ENCODE measurements at places on chromosomes 3 and 15.

DNA sequence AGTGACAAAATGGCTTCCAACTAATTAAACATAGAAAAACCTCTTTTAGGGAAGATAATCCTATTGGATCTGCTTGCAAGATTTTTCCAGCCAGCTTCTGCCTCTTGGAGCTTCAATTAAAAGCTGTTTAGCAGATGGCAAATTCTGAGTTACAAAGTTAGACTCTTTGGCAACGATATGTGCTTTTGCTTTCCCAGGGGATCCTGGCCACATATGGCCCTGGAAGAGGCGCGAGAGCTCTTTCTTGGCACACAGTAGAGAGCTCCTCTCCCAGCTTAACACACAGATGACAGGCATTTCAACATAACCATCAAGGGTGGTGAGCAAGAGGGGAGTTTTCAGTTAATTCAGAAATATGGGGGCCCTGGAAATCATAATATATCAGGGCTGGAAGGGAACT, 41.6 kb upstream of the GALNT15 start:
- DNase-seq: no peak

DNA sequence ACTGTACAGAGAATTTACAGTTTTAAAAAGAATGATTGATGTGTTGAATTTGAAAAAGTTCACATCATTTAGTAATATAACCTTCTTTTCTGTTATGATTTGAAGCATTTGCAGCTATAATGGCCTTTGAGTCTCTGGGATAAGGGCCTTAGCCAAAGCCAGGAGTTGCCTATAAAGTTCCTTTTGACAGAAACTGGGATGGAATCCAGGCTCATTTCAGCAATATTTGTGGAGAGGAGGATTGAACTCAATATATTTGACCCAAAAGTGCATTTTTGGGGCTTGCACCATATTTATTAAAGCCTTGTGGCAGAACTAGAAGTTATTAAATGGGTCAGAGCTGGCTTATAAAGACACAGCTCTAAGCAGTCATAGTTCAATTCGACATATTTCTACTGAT, 348.7 kb upstream of the EPHA3 start:
- no peak for DNase-seq

GRCh38 chr3:66452303-66453011, 48.4 kb downstream of the LRIG1 start:
- no peak for DNase-seq

DNA sequence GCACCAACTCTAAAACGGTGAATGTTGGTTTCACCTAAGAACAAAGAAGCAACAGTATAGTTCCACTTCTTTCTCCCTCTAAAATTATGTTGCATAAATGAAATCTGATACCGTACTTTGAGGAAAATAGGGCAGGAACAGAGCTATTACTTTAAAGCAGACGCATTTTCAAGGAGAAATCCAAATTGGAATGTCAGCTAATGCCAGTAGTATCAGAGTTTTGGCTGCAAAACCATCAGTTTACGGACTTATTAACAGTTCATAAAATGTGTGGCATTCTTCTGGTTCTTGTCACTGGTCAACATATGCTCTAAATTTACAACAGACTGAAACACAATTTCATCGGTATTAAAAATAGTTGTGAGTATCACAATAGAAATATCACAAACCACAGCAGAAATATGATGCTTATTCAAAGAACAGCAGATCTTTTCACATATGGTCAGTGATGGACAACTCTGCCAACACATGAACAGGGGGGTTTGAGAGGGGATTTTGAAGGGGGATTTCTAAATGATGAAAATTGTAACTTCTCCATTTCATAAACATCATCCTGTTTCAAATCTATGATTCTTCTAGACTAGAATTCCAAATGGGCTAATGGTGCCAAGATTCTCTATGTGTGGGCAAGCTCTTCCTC, 38.7 kb upstream of the ROBO2 start:
- DNase-seq: no peak

- no peak for DNase-seq
Observed at GRCh38 chr3:60304112-60304511, 947.1 kb downstream of the FHIT start.

DNA sequence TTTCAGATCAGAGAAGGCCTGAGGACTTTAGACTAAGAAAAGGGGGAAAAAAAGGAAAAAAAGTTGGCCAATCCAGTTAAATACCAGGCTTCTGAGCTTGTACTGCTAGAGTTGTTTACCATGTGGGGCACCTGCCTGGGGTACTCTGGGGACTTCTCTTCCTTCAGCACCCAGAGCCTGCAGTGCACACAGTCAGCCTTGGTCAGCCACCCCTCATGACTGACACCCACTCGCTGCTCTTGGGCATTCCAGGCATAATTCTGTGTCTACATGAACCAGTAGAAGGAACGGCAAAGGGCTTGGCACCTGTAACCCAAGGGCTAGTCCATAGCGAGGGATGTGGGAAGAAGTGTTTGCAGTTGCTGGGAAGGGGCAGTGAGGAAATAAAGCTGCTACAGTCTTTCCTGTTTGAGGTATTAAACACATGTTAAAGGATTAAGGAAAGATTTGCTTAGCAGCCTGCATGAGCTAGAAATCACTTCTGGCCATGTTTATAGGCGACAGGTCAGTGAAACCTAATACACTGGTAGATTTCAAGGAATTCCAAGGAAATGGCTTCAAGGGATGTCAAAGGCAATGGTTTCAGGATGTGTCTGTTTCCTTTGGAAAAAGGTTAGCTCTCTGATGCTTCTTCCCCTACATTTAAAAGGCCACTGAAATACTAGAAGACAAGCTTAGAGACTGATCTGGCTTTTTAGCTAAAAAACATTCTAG, 232.5 kb downstream of the CHST2 start:
- DNase-seq: no peak

DNA sequence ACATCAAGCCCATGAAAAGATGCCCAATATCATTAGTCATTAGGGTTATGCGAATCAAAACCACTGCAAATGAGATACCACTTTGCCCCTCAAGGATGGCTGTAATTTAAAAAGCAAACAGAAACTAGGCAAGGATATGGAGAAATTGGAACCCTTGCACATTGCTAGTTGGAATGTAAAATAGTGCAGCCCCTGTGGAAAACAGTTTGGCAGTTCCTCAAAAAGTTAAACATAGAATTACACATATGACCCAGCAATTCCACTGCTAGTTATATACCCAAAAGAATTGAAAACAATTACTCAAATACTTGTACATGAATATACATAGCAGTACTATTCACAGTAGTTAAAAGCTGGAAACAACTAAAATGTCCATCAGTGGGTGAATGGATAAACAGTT, 186.8 kb upstream of the CGNL1 start:
- DNase-seq: no peak

- DNase-seq: no peak
Observed at GRCh38 chr3:166526881-166527280, 689.7 kb upstream of the BCHE start.

DNA sequence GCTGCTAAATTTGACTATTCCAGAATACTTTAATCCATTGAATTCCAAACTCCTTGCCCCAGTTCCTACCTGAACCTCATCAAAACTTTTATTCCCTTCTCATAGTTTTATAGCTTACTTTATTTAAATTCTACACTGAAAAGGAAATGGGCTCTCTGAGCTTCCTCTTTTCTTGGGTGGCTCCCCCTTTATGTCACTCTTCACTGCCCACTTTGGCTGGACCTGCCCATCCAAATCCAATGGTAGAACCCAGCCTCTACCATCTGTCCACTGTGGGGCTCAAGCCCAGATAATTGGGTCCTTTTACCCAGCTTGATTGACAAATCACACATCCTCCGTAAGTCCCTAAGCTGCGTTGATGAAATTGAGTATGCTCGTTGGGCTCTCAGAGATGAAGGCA, 216.5 kb downstream of the BBX start:
- DNase-seq: no peak

- no peak for DNase-seq
Observed at GRCh38 chr15:25431836-25432561, 6.8 kb downstream of the UBE3A start.

- no peak for DNase-seq
Observed at GRCh38 chr3:63912768-63913588, 795 bp upstream of the SCAANT1 start.

GRCh38 chr15:74696808-74697207, 984 bp upstream of the EDC3 start:
- no peak for DNase-seq

DNA sequence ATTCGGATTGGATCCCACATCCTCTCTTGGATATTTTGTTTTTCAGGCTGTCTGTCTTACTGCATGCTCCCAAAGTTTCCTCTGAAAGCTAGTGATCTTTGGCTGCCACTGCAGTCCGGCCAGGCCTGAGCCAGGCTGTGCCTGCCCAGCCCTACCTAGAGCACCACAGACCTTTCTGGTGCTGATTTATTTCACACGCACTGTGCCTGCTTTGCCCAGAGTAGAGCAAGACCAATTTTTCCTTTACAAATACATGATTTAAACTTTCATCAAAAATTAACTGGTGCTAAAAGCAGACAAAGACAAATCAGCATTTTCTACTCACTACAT, 28.0 kb upstream of the NDUFB4 start:
- DNase-seq: no peak

- no peak for DNase-seq
Observed at GRCh38 chr3:135982922-135983581, 17.5 kb downstream of the PPP2R3A start.

DNA sequence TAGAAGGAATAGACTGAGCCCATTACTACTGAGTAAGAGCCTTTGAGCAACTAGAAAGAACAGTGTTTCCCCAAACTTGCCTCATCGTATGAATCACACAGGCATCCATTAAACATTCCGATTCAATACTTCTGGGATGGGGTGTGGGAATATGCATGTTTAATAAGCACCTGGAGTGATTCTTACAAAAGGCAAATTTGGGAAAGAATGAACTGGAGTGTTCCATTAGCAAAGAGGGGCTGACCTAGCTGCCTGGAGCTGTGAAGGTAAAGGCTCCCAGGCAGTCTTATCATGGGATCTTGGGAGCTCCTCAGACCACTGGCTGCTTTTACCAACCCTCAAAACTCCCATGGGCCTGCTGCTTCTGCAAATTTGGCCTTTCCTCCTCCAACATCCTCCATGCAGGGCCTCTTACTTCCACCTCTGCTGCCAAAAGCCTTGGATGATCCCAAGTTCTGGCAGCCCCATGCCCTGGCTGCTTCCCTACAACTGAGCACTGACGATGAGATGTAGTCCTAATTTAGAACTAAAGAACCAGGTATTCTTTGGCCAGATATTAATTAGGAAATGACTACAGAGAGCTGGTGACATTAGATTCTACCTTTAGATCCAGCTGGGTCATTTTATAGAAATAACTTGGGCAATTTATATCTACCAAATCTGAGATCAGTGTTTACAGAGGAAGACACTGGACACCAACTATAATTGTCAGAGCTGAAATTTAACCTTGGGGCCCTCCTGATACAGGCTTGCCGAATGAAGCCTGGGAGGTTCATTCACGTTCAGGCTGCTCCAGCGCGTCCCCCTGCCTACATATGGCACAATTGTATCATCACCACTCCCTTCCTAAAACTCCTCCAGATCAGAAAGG, 11.2 kb upstream of the HOMER2 start:
- DNase-seq: no peak

GRCh38 chr3:24305795-24306467, 188.7 kb downstream of the THRB start:
- no peak for DNase-seq

DNA sequence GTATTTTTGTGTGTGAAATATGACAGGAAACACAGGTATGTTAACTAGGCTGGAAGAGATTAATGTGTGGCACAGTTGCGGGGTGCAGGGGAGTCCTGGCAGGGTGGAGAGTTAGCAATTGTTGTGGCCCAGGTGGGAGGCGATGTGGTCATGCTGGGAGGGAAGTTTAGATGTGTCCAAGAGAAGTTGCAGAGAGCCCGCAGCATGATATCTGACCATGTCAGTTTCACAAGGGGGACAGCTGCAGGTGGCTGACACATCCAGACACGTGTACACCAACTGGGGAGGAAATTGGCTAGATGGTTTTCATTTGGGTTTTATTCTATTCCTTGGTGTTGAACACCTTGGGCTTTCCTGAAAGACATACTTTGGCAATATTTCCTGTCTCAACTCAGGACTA, 172.8 kb upstream of the RGMA start:
- DNase-seq: no peak

GRCh38 chr3:126515066-126515706, 2.4 kb downstream of the UROC1 start:
- DNase-seq: no peak

- no peak for DNase-seq
Observed at GRCh38 chr3:134552784-134553183, 66.9 kb downstream of the CEP63 start.

GRCh38 chr15:85772668-85773067, 22.1 kb downstream of the KLHL25 start:
- no peak for DNase-seq

- DNase-seq: no peak
Observed at GRCh38 chr3:155465664-155466063, 172.2 kb upstream of the STRIT1 start.

- no peak for DNase-seq
Observed at GRCh38 chr3:30982416-30983075, 88.1 kb upstream of the GADL1 start.

DNA sequence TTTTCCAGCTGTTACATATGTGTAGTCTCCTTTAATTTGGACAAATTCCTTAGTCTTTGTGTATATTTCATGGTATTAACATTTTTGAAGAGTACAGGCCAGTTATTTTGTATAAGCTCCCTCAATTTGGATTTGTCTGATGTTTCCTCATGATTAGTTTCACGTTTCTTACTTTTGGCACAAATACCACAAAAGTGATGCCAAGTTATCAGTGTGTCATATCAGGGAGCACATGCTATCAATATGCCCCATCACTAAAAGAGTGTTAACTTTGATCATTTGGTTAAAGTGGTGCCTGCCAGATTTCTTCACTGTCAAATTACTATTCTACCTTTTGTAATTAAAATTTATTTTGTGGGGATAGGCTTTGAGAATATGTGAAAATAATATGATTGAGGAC, 14.6 kb downstream of the PCNP start:
- no peak for DNase-seq

- no peak for DNase-seq
Observed at GRCh38 chr3:113634782-113635474, 61.5 kb downstream of the USF3 start.

Measured in SK-N-MC (cell line).